ENCODE measurements at places on chromosomes 11 and 22.

DNA sequence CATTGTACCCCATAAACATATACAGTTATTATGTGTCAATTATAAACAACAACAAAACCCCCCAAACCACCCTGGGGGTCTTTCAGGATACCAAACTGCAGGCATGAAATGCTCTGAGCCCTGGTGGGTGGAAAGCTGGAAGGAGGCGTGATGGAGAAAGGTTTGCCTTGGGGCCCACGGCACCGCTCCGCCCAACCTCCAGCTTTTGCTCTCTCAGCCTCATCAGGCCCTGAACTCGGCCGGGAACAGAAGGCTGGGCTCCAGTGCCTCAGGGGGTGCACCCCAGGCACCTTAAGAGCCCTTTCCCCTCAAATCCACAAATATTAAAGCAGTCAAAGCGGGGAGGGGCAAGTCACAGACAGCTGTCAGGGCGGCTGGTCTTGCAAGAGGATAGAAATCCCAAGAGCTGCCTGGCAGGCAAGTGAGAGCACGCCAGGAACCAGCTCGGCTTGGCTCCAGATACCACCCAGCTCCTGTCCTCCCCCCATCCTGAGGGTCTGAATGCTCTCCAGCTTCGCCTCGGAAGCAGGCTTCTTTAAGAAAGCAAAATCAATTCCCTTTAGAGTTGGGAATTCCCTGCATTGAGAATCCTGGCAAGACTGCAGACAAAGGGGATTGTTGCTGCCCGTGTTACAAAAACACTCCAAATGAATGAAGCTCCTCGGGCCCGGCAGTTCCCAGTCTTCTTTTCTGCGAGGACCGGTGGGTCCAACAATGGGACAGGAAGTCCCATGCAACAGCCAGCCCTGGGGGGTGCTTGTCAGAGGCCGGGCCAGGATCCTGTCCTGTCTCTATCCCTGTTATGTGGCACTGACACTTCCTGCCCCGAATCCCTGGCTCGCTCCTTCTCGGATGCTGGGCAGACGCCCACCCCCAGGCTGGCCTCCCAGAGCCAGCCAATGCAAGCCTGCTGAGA is 80.8 kb downstream of the NAT10 start:
- DNase-seq = no peak

- DNase-seq = no peak
Measured at GRCh38 chr11:70463478-70464255, 65.3 kb downstream of the CTTN start.

DNA sequence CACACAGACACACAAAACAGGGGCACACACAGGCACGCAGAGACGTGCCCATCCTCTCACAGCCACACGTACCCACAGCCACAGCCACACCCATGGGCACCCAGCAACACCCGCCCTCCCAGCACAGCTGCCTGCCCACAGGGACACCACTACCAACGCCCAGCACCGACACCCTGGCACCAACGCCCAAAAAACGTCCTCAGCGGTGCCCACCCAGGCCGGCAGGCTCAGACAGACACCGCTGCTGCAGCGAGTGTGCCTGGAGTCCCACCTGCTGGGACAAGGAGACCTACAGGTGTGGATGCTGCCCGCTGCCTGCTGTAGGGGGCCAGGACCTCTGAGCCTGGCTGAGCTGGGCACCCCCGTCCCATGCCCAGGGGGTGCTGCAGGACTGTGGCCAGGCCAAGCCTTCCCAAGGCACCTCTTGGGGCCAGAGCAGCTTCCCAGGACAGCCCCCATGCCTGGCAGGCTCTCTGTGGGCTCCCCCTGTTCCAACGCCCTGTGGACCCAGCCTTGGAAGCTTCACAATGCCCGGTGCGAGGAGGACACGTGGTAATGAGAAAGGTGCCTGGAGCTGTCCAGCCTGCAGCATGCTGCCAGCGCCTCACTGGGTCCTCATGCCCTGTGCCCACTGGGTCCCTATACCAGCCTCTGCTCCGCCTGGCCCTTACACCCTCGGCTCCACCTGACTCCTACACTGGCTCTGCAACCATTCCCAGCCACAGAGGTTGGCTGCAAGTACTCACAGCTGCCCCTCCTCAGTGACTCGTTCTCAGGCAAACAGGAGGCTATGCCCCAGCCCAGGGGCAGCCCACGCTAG is 45.8 kb upstream of the TH start:
- DNase-seq = no peak

- no peak for DNase-seq
Measured at GRCh38 chr11:86781546-86781945, 18.8 kb upstream of the PRSS23 start.

GRCh38 chr22:33028234-33028633 is 29.9 kb downstream of the SYN3 start:
- DNase-seq = no peak

- DNase-seq = no peak
Measured at GRCh38 chr11:134277183-134278001, 1.2 kb downstream of the GLB1L3 start.

DNA sequence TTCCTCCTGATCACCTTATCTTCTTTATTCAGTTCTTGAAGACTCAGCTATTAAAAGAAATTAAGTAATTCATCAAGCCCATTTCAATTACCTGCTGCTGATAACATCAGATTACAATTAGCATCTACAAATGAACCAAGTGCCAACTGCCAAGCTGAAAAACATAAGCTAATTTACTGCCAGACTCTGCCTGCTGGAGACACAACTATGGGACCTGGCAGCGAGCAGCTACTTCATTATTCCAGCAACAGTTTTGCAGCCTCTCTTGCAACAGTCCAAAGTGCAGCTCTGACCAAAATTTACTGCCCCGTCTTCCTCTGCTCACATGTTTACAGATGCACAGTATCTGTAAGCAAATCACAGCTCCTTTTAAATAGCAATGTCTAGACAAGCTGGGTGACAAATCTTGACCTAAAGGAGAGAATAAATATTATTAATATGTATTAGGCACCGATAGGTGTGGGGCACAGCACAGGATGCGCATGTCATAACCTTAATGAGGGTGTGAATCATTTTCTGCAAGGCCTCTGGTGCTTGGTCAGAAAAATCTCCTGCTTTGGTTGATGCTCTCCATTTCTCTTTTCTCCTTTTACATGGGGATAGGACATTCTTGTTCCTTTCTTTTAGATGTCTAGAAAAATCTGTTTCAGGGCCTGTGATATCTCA is 232.2 kb upstream of the PITPNB start:
- no peak for DNase-seq

GRCh38 chr11:86502137-86502642 is 127.5 kb downstream of the CCDC81 start:
- DNase-seq = no peak

- DNase-seq = no peak
Measured at GRCh38 chr11:96551136-96551535, 161.3 kb downstream of the JRKL start.

DNA sequence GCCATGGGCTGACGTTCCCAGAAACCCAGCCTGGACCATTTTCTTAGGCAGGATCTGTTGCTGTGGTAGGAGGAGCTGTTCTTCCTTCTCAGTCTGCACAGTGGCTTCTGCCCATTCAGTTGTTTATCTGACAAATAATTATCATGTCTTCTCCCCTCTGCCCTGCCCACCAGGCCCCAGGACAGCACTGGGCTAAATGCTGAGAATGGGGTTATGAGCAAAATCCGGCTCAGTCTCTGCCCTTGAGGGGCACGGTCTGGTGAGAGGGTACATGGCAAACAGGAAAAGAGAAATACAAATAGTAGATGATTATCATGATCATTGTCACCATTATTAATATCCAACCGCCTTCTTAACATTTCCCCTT is 42.9 kb downstream of the C11orf96 start:
- no peak for DNase-seq

DNA sequence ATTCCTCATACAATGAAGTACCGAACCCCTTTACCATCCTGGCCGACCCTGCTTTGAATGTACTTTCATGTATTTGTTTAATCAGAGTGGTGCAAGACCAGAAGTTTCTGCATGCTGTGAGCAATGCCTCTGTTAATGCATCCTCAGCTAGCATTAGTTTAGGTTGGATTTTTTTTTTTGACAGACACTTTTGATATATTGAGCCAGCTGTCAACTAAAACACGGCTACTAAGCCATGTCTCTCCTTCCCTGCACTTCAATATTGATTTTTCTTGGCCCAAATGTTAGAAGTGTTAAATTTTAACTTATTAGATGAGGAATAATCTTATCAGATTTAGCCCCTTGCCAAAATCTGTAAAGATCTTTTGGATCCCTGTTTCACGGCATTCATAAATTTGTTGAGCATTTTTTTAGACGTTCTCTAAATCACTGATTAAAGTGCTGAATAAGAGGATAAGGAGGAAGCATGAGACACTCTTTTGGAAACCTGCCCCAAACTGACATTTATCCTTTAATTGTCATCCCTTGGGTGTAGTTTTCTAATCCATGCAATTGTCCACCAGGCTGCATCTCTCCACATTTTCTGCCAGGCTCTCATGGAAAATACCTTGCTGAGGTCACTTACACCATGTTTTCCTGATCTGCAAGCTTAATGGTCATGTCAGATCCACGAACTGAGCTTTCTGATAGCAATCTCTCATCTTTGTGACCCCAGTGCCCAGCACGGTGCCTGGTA is 130.7 kb downstream of the FEZ1 start:
- no peak for DNase-seq

DNA sequence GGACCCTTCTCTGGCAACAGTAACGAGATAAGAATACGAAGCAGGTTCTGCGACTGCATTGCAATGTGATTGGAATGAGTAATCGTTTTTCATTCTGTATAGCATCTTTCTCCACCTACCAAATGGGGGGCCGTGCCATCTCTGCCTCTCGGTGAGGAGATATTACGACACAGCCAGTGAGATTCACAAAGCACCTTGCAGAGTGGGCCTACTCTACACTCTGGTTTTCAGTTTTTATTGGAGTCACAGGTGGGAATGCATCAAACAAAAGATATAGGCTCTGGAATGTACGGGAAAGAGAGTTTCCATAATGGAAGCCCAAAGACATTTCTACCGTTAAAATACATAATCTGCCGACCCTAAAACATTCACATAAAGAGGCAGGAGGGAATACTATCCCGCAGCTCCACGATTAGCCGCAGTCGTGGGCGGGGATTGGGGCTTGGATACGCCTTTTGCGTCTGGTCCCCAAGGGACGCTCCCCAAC is 423 bp upstream of the RTN3 start:
- DNase-seq = no peak

DNA sequence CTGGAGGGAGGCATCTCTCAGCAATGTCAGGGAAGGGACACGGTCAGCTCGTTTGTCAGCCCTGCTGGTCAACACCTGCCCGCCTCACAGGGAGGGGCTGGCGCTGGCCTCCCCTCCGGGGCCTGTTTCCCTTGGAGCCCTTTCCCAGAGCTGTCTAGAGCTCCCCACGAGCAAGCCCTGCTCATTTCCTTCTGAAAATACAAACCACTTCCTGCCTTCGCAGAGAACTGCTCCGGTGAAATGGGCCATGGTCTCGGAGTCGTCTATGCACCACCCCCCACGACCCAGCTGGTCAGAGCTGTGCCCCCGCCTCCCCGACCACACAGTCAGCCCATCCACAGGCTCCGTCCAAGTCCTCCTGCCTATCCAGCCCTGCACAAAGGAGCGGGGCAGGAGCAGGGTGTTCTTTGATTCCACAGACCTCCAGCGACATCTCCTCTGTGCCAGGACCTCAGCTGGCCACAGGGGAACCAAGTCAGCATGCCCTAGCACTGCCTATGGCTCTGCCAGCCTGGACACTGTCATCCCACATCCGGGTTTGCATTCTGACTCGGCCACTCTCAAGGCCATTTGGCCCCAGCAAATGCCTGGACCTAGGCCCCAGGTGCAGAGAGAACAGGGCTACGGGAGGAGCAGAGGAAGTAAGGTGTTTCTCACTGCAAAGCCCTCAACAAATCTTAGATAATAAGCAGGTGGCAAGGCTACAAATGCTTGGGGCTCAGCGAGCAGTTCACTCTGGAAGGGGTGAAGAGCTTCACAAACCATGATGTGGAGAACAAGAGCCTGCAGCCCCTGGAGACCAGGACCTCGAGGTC is 82.1 kb upstream of the WNT11 start:
- DNase-seq = no peak

GRCh38 chr11:2524446-2525165 is 79.8 kb downstream of the KCNQ1 start:
- DNase-seq = no peak

DNA sequence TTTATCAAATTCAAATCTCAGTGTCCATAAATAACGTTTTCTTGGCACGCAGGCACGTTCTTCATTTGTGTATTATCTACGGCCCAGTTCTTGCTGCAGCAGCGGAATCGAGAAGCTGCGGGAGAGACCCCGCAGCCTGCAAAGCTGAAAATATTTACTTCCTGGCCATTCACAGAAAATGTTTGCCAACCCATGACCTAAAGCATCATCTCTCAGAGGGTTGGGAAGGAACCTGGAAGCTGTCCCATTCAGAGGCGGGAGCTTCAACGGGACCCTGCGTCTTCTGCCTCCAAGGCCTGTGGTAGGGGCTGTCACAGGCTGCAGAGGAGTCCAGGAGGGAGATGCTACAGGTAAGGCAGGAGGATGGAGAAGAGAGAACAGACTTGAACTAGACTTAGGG is 319.2 kb downstream of the MN1 start:
- no peak for DNase-seq

- no peak for DNase-seq
Measured at GRCh38 chr11:65448074-65448417, 25.4 kb downstream of the NEAT1 start.

- DNase-seq = no peak
Measured at GRCh38 chr22:30235687-30236170, 10.8 kb downstream of the LIF start.

DNA sequence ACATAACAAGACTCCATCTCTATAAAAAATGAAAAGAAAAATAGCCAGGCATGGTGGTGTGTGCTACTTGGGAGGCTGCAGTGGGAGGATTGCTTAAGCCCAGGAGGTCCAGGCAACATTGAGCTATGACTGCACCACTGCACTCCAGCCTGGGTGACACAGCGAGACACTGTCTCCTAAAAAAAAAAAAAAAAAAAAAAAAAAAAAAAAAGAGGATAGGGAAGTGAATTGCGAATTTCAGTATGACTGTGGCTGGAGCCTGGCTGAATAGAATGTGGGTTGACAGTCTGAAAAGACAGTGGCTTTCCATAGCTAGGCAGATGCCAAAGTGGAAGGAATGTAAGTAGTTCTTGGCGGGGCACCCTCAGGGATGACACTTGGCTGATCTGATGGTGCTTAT is 6.4 kb upstream of the LDHAL6A start:
- DNase-seq = no peak

- DNase-seq = no peak
Measured at GRCh38 chr11:107780775-107781174, 68.9 kb upstream of the SLN start.

- no peak for DNase-seq
Measured at GRCh38 chr11:134845474-134846327, 433.7 kb upstream of the B3GAT1 start.

GRCh38 chr11:64023712-64024710 is 11.7 kb upstream of the FLRT1 start:
- DNase-seq = no peak

Data from HL-60 (cell line).